Stimulated activated CD4-positive, alpha-beta T cell treated with anti-CD3 and anti-CD28 coated beads, Interleukin-1b, Interleukin-23, amount 100 ng/mL, for 1 hour (primary cell): ENCODE measurements at places on chromosomes 11 and 22.
A peak's percentile ranks its signal among the peaks of the same experiment; 100 is the strongest.

DNA sequence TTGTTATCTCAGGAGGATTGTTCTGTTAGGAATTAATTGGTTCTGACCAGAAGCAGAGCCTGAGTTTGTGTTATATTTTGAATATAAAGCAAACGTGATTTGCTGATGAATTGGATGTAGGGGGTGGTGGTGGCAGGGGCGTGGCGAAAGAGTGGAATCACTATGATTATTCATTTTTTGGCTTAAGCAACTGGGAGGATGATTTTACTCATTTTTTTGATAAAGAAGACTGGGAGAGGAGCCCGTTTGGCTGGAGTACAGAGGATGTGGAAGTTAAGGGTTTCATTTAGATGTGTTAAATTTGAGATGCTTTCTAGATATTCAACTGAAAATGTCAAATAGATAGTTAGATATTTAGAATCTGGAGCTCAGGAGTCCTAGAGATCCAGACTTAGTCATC is 83.4 kb upstream of the MYO18B start:
- DNase-seq = no peak

DNA sequence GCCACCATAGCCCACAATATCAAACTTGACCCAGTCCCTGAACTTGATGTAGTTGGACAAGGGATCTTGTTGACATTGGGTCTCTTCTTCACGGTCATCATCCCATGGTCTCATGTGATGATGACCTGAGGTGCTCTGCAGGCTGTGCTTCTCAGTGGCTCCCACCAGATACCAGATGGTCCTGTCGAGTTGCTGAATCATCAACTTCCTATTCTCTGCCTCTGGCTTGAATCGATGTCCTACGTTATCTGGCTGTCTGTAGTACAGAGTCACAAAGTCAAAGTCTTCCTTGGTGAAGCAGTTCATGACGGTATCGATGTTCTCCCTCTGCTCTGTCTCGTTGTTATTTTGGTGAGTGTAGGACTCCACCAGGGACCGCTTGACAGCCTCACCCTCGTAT is 145.7 kb upstream of the ALDH3B2 start:
- DNase-seq = no peak

DNA sequence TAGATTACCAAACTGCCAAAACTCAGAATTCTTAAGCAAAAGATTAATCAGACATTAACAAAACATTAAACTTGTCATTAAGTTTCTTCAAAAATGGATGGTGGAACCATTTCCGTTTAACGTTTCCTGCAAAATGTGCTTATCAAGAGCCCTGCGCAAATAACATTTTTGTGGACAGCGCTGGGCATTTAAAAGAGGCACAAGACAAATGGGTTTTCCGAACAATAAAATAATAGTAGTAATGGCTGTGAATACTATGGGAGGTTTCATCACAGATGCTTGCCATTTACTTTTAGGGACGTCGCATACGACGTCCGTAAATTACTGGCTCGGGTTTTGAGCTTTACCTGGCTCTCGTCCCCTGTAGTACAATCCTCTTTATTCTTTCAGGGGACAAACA is 1.1 kb downstream of the NPAT start:
- DNase-seq = no peak

- no peak for DNase-seq
Measured at GRCh38 chr11:128737704-128738103, 43.8 kb downstream of the FLI1 start.

DNA sequence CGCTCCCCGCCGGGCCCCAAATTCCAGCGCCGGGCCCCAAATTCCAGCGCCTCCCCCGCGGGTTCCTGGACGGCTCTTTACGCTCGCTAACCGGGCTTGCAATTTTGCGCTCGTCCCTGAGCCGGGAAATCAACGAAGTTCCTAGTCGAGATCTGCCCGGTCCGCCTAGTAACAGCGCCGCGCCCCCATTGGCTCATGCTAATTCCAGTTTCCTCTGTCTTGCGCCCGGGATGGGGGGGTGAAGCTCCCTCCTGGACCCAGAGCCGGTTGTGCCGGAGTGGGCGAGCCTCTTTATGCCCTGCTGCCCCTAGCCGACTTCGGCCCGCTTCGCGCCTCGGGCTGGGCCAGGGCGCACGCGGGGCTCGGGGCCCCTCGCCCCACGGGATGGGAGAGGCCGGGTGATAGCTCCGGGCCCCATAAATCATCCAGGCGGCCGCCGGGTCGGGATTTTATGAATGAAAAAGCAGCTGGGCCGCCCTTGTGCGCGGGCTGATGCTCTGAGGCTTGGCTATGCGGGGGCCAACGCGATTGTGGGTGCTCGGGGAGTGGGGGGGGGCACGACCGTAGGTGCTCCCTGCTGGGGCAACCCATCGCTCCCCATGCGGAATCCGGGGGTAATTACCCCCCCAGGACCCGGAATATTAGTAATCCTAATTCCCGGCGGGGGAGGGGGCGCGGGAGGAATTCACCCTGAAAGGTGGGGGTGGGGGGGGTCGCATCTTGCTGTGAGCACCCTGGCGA is 1.8 kb upstream of the CCND1 start:
- DNase-seq = no peak

GRCh38 chr11:127193950-127194349 is 193.4 kb upstream of the KIRREL3 start:
- no peak for DNase-seq

DNA sequence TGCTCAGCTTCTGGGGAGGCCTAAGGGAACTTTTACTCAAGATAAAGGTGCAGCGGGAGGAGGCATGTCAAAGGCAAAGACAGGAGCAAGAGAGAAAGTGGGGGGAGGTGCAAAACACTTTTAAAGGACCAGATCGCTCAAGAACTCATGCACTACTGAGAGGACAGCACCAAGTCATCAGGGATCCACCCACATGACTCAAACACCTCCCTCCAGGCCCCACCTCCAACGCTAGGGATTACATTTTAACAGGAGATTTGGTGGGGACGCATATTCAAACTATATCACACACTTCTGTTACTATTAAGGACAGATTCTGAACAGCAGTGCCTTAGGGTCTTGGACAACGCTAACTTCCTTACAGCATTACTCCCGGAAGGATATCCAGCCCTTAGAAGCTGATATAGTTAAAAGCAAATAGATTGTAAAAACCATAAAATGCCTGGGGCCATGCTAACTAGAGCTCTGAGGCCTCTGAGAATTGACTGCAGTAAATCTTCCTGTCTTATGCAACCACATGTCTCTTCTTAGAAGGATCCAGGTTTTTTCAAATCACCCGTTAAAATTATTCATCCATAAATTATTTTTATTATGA is 16.7 kb upstream of the ZC3H12C start:
- no peak for DNase-seq

- no peak for DNase-seq
Measured at GRCh38 chr11:118607401-118608359, at the start of gene PHLDB1. Gene PHLDB1, plus strand, starts transcription at chr11:118607615. Its CDS starts 6,222 bp downstream, at chr11:118613837.

- DNase-seq = peak; percentile 62
Measured at GRCh38 chr22:43142880-43143562, at the start of gene MCAT. Gene MCAT, minus strand, starts transcription at chr22:43143398. Its CDS starts 50 bp downstream, at chr22:43143348.

- peak; percentile 27 for DNase-seq
Measured at GRCh38 chr11:16788141-16789062, 50.0 kb downstream of the C11orf58 start.

- no peak for DNase-seq
Measured at GRCh38 chr11:127063241-127063640, 62.7 kb upstream of the KIRREL3 start.

GRCh38 chr22:28817919-28818859 is 17.8 kb upstream of the XBP1 start:
- no peak for DNase-seq

- no peak for DNase-seq
Measured at GRCh38 chr11:69691463-69691862, 12.4 kb downstream of the FGF19 start.

GRCh38 chr11:73218106-73218829 is at the start of gene P2RY2:
Gene P2RY2, plus strand, starts transcription at chr11:73218281. Its CDS starts 15,879 bp downstream, at chr11:73234160.
- DNase-seq = peak; percentile 7

GRCh38 chr11:26418386-26418912 is 86.5 kb downstream of the ANO3 start:
- DNase-seq = no peak

DNA sequence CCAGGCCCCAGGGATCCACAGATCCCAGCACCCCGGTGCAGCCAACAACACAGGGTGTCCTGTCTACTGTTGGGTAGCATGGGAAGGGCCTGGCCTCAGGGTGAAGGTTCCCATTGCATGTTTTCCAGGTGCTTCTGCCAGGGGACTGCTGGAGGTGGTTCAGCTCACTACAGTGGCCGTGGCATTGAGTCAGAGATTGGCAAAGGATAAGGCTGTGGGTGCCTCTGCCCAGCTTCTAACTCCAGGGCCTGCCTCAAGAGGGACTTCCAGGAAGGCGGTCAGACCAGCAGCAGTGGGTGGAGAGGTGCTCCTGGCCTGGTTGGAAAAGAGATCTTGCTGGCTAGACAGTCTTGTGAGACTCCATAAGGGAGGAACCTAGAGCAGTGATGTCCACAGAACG is 20.9 kb downstream of the CSNK1E start:
- no peak for DNase-seq

GRCh38 chr11:92297567-92298553 is 73.2 kb downstream of the FAT3 start:
- DNase-seq = no peak

DNA sequence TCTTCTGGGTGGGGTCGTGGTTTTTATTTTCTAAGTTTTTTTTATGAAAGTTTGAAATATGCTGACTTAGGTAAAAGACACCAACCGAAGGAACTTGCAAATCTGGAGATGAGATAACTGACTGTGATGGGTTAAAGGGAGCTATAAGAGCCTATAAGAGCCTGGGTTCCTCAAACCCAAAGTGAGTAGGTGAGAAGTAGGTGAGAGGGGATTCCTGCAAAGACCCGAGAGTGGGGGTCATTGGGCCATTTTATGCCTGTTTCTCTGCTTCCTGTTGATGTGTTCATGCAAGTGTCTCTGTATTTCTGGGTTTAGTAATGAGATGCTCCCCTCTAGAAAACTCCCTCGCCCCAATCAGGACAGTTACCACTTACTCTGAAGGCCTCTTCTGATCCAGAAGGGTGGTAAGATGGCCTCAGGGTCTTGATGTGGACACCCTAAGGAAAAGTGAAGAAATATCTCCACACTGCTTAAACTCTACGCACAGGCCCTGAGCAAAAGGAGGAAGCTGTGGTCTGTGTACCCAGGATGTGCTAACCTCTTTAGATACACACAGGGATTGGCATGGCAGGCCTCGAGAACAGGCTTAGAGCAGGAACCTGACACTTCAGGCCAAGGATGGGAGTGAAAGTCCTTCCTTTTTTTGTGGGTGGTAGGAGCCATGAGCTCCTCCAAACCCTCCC is 1.8 kb downstream of the FLI1 start:
- no peak for DNase-seq

DNA sequence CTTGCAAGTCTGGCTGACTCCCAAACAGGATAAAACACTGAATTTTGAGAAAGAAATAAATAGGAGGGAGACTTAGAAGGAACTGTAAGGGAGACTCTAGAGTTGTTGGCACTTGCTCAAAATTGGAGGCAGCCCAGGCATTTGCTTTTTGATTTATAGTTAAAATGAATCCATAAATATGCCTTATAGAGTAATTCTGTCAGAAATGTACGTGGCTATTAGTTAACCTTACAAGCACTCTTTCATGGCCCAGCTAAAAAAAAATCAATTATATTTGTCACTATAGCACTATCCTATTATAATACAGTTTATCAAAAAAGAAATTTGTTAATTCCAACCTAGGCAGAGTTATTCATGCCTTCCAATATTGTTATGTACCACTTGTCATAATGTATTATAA is 1000.0 kb upstream of the CHORDC1 start:
- no peak for DNase-seq

DNA sequence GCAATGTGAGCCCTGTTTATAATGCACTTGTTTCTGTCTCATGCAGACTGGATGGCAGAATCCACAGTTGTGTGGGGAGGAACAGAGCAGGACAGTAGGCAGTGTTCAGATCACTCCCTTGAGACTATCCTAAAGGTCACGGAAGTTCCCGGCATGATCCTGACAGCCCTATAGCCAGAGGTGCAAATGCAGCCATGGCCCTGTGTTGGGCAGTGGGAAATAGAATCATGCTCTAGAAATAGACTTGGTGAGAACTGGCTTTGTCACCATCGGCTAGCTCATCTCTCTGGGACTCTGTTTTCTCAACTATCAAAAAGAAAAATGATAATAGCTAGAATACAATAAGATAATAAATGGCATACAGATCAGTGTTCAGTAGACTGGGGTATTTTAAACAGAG is 123.2 kb downstream of the FEZ1 start:
- DNase-seq = no peak

DNA sequence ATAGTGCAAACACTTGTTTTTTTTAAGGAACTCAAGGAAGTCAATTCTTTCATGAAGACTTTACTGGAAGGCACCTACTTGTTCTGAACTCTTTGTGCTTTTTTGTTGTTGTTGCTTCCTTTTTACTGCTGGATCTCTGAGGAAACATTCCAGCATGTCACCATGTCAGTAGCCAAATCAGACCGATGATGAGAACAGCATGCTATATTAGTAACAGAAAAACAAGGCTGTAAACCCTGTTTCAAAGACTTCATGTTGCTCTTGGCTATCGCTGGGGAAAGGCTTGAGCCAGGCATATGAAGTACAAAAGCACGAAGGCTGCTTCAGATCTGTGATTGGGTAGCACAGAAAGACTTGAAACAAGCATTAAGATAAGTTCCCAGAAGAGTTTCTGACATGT is 125.6 kb upstream of the SLC5A12 start:
- DNase-seq = no peak

DNA sequence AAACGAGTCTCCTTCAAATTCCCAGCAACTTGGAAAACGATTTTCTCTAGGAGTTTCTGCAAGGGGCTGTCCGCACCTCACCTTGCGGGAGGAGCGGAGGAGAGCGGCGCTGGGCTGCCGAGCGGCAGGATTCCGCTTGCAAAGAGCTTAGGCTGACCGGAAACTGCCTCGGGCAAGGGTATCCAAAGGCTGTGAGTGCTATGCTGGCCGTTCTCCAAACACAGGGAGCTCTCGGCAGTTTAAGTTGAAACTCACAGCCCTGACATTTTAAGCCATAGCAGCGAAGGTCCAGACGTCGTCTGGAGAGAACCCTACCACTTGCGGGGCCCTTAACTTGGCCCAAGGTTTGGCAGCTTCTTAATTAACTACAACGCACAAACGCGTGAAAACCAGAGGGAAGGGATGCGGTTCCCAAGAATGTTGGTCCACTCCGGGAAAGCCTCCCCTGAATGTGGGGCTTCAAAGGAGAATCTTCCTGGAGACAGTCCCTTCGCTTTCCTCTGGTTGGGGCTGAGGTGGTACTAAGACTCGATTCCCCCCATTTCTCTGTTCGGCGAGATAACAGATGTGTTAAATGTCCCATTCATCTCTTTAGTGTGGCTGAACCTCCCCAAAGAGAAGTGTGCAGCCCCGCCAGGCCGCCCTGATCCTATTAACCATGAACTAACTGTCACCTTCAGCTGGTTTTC is 1.1 kb upstream of the DBX1 start:
- no peak for DNase-seq
